ENCODE measurements at places on chromosomes 3 and 15.

DNA sequence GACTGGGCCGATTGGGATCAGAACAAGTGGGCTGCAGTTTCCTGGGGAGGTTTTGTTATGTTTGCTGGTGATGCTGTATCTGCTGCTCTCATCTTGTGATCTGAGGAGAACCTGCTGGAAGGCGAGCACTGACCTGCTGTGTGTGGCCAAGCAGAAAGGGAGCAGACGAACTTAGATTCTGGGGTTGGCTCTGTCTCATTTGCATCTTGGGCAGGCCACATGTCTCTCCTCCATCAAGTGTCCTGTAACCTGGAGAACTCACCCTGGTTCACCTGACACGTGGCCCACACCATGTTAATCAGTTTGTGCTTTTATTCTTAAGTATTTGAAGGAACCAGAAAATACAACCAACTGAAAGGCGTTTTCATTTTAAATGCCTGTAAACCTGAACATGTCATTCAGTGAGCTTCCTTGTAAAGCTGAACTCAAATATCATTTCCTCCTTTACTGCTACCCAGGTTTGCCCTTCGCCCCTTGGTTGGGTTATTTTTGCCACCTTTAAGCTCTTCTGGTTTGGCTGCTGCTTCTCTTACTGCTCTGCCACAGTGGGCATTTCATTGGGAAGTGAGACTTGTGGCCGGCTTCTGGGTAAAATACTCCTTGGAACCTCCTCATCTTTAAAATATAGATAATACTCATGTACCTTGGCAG lies 33.5 kb upstream of the TRAK1 start:
- DNase-seq, result no peak

GRCh38 chr15:67571648-67572415 lies 29.3 kb downstream of the MAP2K5 start:
- DNase-seq, result no peak

GRCh38 chr15:83249030-83249343 lies 35.5 kb downstream of the BNC1 start:
- DNase-seq, result no peak

DNA sequence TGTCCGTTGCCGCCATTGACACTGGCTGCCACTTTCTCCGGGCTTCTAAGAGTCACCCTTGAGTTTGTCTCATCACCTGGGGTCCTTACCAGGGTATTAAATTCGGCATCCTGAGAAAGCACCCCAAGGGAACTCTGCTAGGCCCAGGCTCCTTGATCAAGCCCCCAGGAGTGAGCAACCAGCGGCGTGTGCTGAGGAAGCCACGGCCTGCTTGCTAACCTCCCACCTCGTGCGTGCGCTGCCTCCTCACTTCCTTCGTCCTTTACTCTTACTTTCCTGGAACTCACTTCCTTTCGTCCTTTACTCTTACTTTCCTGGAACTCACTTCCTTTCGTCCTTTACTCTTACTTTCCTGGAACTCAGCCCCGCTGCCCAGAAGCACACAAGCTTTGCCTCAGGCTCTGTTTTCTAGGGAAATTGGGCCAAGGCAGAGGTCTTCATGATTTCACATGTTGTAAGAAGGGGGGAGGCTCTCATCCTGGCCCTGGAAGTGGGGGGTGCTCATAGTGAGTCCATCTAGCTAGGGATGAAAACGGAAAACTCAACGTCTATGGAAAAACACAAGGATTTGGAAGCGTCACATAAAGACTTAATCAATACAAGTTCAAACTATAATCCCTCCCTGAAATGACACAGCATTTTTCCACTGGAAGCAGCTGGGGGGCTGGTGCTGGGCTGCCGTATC lies 36.7 kb upstream of the BDH1 start:
- no peak for DNase-seq

- no peak for DNase-seq
These were observed 2.3 kb upstream of the TMPRSS7 start for GRCh38 chr3:112032098-112032731.

GRCh38 chr15:83287541-83288027 lies 3.1 kb upstream of the BNC1 start:
- DNase-seq, result no peak

GRCh38 chr15:40338921-40339620 lies 1.7 kb downstream of the CCDC9B start:
- no peak for DNase-seq

GRCh38 chr3:184314700-184315542 lies 515 bp downstream of the EIF4G1 start:
- DNase-seq, result peak; percentile 67

GRCh38 chr15:66704019-66704802 lies 2.2 kb downstream of the SMAD6 start:
- no peak for DNase-seq

GRCh38 chr15:23038726-23039142 lies 635 bp downstream of the TUBGCP5 start:
- no peak for DNase-seq

DNA sequence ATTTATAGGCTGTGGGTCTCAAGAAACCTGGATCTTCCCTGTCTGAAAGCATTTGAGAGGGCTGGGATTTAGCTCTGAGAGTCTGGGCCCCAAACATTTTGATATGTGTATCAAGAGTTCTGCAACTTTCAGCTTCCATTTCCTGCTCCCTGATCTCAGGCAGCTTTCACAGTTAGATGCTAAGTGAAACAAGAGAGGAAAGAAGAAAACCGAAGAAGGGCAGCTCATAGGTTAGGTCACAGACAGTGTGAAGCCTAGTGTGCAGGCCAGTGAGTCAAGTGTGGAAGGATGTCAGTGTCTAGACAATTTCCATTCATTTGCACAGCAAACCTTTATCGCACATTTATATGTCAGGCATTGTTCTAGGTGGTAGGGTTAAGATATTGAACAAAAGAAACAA lies 173.6 kb upstream of the PROK2 start:
- DNase-seq, result no peak

- DNase-seq, result no peak
These were observed 105.1 kb downstream of the MEX3B start for GRCh38 chr15:81940467-81941451.

DNA sequence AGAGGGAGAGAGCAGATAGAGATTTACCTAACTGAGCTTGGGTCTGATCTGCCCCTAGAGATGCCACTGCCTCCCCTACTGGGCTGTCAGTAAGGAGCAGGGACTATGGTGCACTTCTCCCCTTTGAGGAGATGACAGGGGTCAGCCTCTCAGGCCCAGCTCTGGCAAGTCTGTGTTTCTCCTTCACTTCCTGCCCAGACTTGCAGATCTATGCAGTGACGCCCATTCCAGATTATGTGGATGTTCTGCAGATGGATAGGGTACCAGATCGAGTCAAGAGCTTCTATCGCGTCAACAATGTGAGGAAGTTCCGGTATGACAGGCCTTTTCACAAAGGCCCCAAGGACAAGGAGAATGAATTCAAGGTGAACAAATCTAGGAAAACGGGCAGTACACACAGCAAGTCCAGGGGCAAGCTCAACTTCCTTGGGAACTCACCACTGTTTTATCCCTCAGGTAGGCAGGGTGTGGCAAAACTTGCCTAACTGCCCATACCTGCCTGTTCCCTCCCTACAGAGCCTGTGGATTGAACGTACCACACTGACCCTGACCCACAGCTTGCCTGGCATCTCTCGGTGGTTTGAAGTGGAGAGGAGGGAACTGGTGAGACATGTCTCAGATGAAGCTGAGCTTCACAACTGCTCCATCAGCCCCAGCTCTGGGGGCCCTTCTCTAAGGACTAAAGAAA lies 29.1 kb upstream of the MANF start:
- no peak for DNase-seq

- no peak for DNase-seq
These were observed 225.0 kb downstream of the EPHA3 start for GRCh38 chr3:89332386-89332785.

- no peak for DNase-seq
These were observed 107.7 kb upstream of the RPL32 start for GRCh38 chr3:12948891-12949711.

DNA sequence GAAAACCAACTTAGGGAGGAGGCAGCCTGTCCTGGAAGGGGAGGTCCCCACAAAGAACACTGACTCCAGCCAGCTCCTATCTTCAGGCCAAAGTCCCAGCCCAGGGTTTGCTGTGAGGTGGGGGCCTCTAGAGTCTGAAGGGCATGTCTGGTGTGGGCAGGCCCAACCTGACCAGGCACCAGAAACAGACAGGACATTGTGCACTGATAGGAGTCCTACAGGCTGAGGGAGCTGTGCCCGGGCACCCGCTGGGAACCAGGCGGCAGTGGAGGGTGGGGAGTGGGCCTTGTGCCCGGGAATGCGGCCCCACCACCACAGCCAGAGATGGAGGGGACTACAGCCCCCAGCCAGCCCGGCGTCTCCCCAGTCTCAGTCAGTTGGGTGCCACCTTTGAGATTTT lies 161.4 kb downstream of the WNT7A start:
- no peak for DNase-seq

DNA sequence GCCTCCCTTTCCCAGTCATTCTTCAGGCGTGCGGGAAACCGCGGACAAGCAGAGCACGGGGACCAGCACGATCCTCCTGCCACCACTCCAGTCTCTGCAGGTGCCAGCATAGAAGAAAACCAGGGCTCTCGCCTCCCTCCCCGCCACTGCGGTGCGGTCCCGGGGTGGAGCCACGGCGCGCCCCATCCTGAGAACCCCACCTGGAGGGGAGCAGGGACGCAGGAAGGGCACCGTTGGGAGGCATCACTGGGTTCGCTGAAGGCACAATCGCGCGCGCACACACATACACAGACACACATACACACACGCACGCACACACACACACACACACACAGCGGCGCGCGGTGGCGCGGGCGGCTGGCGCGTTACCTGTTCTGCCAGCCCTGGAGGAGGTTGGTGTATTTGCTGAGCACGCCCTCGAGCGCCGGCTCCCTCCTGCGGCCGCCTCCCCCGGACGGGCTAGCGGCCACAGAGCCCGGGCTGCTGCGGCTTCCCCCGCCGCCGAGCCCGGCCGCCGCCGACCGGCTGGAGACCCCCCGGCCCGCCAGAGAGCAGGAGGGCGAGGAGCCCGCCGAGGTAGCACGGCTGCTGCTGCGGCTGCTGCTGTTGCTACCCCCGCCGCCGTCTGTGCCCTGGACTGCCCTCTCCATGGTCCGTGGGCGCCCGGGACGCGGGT lies 394 bp downstream of the OSBPL10 start:
- DNase-seq, result peak; percentile 30

DNA sequence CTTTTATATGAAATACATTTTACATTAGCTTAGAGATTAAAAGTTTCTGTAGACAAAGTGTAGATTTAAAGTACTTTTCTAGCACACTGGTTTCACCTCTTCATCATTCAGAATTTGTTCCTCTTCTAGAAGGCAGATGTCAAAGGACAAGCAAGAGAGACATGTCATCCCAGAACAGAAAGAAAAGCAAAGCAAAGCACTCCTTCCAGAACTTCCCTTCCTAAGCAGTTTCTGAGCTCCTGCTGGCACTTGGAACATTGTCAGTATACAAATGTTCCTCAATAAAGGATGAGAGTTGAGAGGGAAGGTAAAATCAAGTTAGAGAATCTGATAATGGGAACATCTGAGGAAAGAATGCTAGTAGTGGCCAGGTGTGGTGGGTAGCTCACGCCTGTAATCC lies 26.2 kb downstream of the TMOD3 start:
- DNase-seq, result no peak

- no peak for DNase-seq
These were observed 12.8 kb downstream of the CSNK1G1 start for GRCh38 chr15:64343222-64343621.
